Left renal pelvis (tissue), 4 donors: ENCODE measurements at places on chromosomes 7 and 10. TPM values are rescaled to one million over a fixed set of nuclear protein-coding genes. Genes with fewer than 3 reads are reported as not detected.

The WNT8B gene
- 0.68 TPM for polyA plus RNA-seq

The LIPK gene
- not detected for polyA plus RNA-seq

The DRGX gene
- polyA plus RNA-seq: 0.06 TPM

The TMEM248 gene
- 75.6 TPM for polyA plus RNA-seq

The CYP2C19 gene
- not detected for polyA plus RNA-seq

The MYO1G gene
- 0.42 TPM for polyA plus RNA-seq

The TSPAN15 gene
- 63.7 TPM for polyA plus RNA-seq

The SPDYE17 gene
- not detected for polyA plus RNA-seq

The CALD1 gene
- 270 TPM for polyA plus RNA-seq

The KCNIP2 gene
- 6.5 TPM for polyA plus RNA-seq

The NEUROD6 gene
- polyA plus RNA-seq: not detected

The ADIRF gene
- 18.9 TPM for polyA plus RNA-seq

The ADARB2 gene
- 0.86 TPM for polyA plus RNA-seq

The HOXA13 gene
- not detected for polyA plus RNA-seq

The COPG2 gene
- 56.2 TPM for polyA plus RNA-seq

The CYP26A1 gene
- polyA plus RNA-seq: not detected

The GRID2IP gene
- 0.70 TPM for polyA plus RNA-seq

The ZNF727 gene
- polyA plus RNA-seq: 0.22 TPM

The CLDN4 gene
- 68.4 TPM for polyA plus RNA-seq

The PNLIPRP1 gene
- 0.24 TPM for polyA plus RNA-seq

The H2BK1 gene
- polyA plus RNA-seq: not detected

The FASTK gene
- 41.3 TPM for polyA plus RNA-seq

The SFTPD gene
- 1.5 TPM for polyA plus RNA-seq

The GDF2 gene
- polyA plus RNA-seq: not detected

The GNAT3 gene
- not detected for polyA plus RNA-seq

The GPER1 gene
- polyA plus RNA-seq: 5.6 TPM

The KCND2 gene
- 12.5 TPM for polyA plus RNA-seq

The CPVL gene
- 23.2 TPM for polyA plus RNA-seq

The GHRHR gene
- polyA plus RNA-seq: 0.23 TPM

The DOCK1 gene
- polyA plus RNA-seq: 62.7 TPM

The IFIT1 gene
- 26.6 TPM for polyA plus RNA-seq

The NODAL gene
- 0.66 TPM for polyA plus RNA-seq

The ADK gene
- 21.9 TPM for polyA plus RNA-seq
